ENCODE measurements at places on chromosomes 3 and 15. TPM values are rescaled to one million over a fixed set of nuclear protein-coding genes. Genes with fewer than 3 reads are reported as not detected.

DNA sequence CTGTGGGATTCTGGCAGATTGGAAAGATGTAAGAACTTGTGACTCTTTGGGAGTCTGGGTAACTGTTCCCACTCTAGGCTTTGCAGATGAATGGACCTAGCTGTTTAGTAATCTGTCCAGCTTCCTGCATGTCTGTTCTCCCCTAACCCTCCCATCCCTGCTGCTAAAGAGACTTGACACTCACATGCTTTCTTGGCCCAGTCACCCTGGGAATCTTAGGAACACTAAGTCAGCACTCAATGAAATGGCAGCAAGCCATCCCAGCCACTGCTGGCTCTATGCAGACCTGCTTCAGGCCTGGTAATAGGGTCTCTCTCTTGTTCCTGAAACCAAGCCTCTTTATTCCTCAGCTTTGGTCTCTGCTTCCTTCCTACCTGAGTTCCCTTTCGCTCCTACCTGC lies 63.7 kb upstream of the THSD4 start:
- DNase-seq = no peak

DNA sequence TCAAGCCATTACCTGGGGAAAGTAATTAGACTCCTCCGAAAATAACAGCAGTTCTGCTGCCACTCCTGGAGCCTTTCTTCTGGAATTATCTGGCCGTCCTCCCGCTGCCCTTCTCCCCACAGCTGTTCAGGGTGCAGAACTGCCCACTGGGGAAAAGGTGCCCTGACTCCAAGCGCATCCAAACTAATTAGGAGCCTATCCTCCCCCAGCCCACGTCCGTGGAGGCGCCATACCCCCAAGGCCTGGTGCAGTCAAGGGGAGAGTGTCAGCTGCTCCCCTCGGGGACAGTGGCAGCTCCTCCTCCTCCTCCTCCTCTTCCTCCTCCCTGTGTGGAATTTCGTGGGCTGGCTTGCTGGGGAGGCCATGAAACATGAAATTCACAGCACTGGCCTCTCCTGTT lies 177.2 kb downstream of the XXYLT1 start:
- no peak for DNase-seq

GRCh38 chr3:107620534-107620933 lies 97.8 kb downstream of the BBX start:
- DNase-seq = no peak

DNA sequence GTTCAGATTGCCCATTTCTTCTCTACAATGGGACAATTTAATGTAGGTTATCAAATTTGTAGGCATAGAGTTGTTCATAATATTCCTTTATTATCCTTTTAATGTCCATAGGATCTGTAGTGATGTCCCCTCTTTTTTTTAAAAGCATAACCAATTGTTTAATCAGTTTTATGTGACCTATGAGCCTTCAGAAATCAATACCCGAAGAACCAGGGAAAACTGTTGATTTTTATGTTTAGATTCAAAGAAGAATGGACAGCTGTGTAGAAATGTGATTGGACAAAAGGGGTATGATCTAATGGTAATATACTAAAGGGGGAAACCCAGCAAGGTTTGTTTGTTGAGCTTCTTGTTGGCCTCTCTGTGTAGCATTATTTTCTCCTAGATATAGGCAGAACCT lies 39.5 kb downstream of the SUSD5 start:
- DNase-seq = no peak

DNA sequence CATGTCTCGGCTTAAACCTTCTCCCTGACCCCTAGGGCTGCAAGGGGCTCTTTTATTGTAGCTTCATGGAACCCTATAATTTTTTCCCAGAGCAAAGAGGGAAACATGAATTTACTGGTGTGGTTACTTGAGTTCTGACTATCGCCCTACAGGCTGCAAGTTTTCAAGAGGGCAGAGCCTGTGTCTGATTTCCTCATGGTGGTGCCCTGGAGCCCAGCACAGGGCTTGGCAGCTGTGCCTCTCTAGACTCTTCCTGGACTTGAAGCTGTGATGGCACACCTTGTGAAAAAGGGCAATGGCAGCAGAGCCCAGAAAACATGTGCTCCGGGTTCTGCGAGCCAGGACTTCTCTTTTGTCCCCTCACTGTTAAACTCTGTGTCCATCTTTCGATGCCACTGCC lies 34.2 kb upstream of the TF start:
- no peak for DNase-seq

DNA sequence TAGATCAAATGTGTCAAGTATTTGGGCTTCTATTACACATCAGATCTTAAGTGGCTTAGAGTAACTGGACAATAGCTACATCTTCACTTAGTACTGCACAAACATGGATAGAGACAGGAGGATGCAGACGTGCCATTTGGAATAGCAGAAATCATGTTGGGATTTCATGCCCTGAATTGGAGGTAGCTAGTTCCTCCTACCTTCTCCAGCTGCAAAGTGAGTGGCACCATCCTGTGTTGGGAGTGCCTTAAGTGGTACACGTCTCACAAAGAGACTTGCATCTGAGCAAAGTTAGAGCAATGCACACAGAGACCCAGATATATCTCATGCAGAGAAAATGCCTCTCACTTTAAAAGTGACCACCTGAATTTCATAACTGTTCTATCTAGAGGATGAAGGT lies 136.5 kb downstream of the SSR3 start:
- DNase-seq = no peak

DNA sequence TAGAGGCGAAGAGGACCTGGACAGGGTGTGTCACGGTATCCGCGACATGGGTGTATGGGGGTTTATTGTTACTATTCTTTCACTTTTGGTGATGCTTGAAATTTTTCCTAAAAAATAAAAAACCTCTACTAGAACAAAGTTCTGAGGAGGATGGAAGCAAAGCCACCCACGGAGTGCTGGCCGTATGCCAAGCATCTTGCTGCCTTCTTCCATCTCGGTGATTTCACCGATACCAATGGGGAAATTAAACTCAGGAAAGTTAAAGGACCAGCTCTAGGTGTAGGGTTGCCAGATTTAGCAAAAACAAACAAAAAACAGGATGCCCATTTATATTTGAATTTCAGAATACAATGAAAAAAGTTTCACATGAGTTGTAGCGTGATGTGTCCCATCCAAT lies 33.9 kb downstream of the SMAD6 start:
- DNase-seq = no peak

- DNase-seq = no peak
Observed at GRCh38 chr3:67067251-67067650, 69.1 kb downstream of the KBTBD8 start.

DNA sequence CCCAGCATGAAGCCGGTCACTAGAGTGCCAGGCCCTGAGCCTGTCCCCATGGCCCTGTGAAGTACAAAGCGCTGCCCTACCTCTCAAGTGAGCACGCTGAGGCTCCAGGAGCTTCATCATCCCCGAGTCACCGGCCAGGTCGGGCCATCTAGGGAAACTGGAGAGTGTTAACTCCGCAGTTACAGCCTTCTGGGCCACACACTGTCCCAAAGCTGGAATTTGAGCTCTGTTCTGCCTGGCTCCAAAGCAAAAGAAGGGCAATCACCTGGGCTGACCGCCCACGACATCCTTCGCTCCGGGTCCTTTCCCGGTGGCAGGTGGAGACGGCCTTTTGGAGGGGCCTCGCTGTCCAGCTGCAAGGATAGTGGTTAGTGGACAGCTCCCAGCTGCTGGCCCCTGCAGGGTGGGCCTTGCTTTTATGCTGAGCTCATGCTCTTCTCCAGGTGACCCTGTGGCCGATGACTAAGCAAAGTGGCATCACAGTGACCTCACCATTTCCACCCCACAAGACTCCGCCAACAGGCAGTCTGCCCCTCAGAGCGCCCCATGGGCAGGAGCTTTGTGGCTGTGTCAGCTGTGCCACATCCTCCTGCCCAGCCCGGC lies 3.5 kb upstream of the MUC4 start:
- no peak for DNase-seq

- no peak for DNase-seq
Observed at GRCh38 chr15:73268457-73268856, 100.3 kb downstream of the HCN4 start.

GRCh38 chr15:77026501-77027110 lies 31.7 kb downstream of the PSTPIP1 start:
- DNase-seq = no peak

DNA sequence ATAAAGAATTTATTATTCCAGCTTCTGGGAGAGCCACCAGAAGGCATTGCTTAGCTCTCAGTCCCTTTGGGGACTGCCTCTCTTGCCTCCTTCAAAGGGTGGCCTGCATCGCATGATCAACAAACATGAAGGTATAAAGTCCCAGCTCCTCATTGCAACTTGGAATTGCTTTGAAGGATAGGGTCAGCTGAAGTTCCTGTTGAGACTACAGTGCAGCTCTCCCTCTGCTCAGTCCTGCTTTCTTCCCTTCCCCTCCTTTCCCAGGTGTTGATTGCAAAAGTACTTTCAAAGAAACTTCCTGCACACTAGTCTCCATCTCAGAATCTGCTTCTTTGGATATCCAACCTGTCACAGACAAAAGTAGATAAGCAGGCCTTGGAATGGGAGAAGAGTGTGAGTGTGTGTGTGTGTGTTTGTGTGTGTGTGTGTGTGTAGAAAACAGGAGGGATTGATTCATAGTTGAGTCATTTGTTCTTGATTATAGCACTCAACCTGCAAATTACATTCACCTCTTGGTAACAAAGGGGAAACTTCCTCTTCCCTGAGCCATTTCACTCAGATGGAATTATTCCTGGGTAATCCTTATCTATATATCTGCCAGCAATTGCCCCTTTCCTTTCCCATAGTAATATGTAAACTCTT lies 13.7 kb downstream of the CCR8 start:
- DNase-seq = no peak

GRCh38 chr3:53123953-53124352 lies 6.3 kb downstream of the RFT1 start:
- no peak for DNase-seq

DNA sequence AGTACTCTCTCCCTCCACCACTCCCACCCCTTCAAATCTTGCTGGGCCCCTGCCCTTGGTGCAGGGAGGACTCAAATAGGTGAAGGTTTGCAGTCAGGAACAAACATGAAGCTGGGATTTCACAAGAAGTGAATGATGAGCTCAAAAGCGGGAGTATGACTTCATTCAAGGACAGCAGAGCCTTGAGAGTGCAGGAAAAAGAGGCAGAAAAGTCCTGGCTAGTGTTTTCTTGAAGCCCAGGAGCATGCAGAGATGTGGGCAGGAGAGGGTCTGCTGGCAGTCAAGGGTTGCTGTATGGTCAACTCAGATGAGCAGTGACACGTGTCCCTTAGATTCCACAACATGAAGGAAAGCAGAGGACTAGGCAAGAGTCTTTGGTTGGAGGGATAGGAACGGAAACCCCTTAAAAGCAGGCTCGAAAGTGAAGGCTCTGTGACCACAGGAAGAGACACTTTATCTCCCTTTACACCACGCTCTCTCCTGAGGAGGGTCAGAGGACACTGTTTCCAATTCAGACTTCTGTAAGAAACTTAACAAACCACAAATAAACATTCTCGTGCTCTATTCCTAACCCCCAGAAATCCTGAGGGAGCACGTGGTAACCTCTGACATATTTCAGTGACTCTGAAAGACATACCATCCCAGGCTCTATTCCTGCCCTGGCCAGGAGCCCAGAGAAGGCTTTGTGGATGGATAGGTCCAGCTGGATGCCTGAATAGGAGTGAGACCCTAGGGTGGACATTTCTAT lies 168.0 kb upstream of the NDN start:
- no peak for DNase-seq

DNA sequence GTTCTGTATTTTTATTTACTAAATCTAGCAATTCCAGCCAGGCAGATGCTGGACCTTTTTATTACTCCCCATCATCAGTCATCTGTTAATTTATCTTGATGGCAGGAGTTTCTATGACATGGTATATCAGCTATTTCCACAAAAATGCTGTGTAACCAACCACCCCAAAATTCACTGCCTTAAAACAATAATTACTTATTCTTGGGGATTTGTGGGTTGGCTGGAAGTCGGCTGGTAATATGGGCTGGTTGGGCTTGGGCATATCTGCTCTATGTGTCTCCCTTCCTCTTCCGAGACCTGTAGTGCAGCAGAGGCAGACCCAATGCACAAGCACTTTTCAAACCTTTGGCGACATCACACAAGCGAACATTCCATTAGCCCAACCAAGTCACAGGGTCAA lies 92.1 kb upstream of the UBE2E1 start:
- no peak for DNase-seq

EPHA6 gene
- total RNA-seq = not detected

QRICH1 gene
- total RNA-seq = 62.7 TPM

MAGEL2 gene
- under 0.01 TPM for total RNA-seq

HYAL3 gene
- 9.6 TPM for total RNA-seq

HGD gene
- not detected for total RNA-seq

DCLK3 gene
- total RNA-seq = not detected

TBCCD1 gene
- total RNA-seq = 35.9 TPM

GPR87 gene
- not detected for total RNA-seq
